ENCODE measurements at places on chromosomes 1 and 21. TPM values are rescaled to one million over a fixed set of nuclear protein-coding genes. Genes with fewer than 3 reads are reported as not detected.

EVI5 gene
- total RNA-seq: 33.4 TPM

LAD1 gene
- not detected for total RNA-seq

MRPS14 gene
- 21.1 TPM for total RNA-seq

LIN28A gene
- total RNA-seq: not detected

BLACAT1 gene
- 0.22 TPM for total RNA-seq

SH3BGR gene
- total RNA-seq: 1.00 TPM

SPRR2G gene
- not detected for total RNA-seq

ZNF644 gene
- 63.0 TPM for total RNA-seq

CFHR3 gene
- not detected for total RNA-seq

TRIM58 gene
- 0.66 TPM for total RNA-seq

SPRR3 gene
- total RNA-seq: not detected

MAP1LC3C gene
- 0.25 TPM for total RNA-seq

ARHGEF16 gene
- not detected for total RNA-seq

PANK4 gene
- total RNA-seq: 33.4 TPM

SPATA45 gene
- total RNA-seq: not detected

DNM3 gene
- total RNA-seq: 2.1 TPM

OPRD1 gene
- not detected for total RNA-seq

ZNF683 gene
- not detected for total RNA-seq

CHODL gene
- 0.11 TPM for total RNA-seq

GBP7 gene
- 0.12 TPM for total RNA-seq

CD34 gene
- not detected for total RNA-seq

S100A5 gene
- 0.66 TPM for total RNA-seq

NBPF10 gene
- total RNA-seq: 5.4 TPM

SLC44A3 gene
- total RNA-seq: 1.2 TPM

SLC6A9 gene
- total RNA-seq: 2.3 TPM

GSTM5 gene
- 1.00 TPM for total RNA-seq

BNIPL gene
- 0.11 TPM for total RNA-seq
